LoVo (cell line): ENCODE measurements at places on chromosomes 6 and 20.

DNA sequence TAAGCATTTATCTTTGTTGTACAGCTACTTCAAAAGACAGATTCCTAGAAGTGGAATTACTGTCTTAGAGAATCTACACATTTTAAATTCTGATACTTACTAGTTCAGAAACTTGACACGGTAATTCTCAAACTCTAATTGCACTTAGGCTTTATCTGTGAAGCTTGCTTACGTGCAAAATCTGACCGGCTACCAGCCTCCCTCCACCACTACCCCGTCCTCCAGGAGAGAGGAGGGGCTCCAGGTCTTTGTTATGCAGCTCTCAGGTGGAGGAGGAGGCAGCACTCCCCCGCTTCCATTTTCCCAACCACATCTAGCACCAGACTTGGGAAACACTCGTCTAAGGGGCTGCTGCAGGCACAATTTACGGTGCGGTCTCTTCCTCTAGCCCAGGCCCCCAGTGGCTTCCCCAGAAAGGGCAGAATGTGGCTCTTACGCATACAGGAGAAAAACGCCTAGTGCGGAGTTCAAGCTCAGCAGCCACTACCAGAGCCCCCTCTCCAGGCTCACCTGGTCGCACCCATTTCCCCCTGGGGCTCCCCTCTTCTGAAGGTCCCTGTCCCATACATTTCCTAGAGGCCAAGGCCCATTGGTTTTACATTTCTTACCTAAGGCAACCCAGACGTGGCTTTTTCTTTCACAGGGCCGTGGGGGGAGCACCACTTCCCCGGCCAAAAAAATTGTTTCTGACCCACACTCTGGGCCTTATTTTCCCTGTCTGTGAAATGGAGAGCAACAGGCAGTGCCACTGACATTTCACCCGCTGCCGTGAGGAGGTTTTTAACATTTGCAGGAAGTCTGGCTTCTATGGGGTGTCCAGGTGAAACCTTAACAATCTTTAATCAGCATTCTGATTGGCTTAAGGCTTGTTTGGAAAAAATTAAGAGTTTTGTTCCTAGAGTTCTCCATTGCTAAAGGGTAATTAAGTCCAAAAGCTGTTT, 1.6 kb upstream of the TGIF2 start:
- DNase-seq, result no peak

DNA sequence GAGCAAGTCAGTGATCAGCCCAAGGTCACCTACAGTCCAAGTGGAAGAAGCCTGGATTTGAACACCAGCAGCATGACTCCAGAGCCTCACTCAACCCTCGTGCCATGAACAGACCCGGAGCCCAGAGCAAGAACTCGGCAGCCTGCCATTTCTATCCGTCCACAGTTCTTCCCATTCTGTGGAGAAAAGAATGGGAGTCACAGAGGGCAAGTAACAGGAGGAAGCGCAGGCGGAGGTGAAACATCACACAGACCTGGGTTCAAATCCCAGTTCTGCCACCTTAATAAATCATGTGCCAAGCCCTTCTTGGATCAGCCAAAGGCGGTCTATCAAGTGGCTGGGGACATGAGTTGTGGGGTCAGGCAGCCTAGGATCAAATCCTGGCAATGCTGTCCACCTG, 4.3 kb downstream of the PREX1 start:
- DNase-seq, result no peak

DNA sequence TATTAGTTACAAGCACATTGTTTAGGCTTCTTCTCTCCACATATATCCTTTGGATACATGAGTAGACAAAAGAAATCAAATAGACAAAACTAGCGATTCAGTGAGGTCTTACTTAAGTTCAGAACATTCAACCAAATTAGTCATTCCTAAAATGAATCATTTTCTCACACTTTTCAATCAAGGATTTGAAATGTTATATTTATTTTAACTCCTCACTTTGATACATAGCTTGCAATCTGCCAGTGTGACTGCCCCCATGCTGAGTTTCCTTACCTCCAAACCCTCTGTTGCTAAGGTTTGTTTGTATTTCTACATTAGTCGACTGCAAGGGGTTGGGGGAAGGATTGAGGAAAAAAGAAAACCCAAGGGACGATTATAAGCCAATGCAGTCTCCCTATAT, 3.5 kb upstream of the MOXD1 start:
- DNase-seq, result no peak

GRCh38 chr6:155011809-155012291, 16.7 kb downstream of the TIAM2 start:
- DNase-seq, result no peak

- peak; percentile 44 for DNase-seq
Observed at GRCh38 chr6:111614833-111615582, 9.3 kb upstream of the TRAF3IP2 start.

- DNase-seq, result no peak
Observed at GRCh38 chr6:169989594-169989993, 238.2 kb downstream of the ERMARD start.

GRCh38 chr6:112058243-112059032, 4.5 kb downstream of the CCN6 start:
- DNase-seq, result no peak

- DNase-seq, result no peak
Observed at GRCh38 chr6:156842598-156843250, 65.5 kb downstream of the ARID1B start.

DNA sequence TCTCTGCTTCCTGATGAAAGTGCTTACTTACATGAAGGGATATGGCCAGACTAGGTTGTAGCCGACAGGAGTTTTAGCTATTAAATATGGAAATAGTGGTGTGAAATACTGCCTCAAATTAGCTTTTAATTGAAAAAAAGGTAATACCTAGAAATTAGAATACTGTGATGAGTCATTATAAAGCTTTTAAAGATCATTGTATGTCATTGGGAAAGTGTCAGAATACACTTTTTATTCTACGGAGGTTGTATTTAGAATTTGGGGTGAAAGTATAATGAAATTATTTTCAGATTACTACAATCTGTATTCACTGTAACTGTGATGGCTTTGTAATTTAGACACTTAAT, 2.2 kb downstream of the LOC128125822 start:
- DNase-seq, result no peak

GRCh38 chr6:28081486-28081751, 1.1 kb downstream of the ZNF165 start:
- DNase-seq, result no peak

DNA sequence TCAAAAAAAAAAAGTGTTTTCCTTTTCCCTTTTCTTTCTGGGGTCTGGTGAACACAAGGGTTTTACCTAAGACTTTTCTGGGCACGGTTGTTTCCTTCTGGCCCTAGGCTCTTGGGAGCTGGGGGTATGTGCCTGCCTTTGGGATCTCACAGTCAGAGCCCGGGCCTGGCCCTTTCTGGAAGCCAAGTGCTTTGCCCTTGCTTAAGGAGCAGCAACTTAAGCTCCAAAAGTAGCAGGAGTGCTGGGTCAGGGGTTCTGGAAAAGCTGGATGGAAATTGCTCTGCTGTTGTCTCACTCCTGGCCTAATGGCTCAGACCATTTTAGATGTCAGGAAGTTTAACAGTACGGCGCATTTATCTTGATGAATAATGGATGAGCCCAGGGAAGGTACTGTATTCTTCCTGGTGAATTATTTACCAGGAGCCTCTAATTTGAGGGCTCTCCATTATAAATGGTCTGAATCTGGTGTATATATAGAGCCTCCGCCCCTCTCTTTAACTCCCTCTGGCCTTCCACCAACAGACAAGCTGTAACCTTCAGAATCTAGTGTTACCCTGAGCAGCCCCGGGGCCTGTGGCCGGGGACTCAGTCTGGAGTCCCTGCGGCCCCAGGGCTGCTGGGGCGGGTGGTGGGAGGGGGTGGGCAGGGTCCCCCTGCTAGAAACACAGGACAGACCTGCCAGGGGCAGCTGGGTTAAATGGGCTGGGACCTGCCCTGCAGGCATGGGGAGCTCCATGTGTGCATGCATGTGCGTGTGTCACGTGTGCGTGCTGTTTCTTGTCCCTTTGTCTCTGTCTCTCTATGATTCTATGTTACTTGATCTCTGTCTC, 37.5 kb downstream of the PTK7 start:
- DNase-seq, result no peak

GRCh38 chr6:5093231-5094015, 8.3 kb downstream of the PPP1R3G start:
- DNase-seq, result no peak

DNA sequence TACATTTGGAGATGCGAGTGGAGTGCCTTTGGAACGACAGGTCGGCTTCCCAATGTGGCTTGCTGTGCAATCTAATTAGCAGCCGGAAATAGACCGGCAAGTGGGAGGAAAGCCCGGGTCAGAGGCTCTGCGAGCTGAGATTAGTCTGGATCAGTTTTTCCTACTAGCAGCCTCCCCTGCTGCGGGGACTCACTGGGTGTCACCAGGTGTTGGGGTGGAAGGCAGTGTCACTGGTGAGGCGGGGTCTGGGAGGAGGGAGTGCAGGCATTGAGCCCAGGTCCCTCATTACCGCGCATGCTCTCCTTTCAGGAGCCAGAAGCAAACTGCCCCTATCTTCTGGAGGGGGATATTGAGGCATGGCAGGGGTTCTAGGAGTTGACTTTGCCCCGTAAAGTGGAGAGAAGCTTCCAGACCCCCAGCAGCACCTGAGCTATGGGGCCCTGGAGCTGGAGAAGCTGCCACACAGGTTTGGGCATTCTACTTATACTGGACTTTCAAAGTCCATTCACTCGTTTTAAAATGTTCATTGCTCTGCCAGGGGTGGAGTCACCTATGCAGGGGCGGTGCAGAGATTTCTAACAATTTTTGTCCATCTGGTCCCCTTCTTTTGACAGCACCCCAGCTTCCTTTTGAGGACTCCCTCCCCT, 11.0 kb downstream of the SULF2 start:
- no peak for DNase-seq

DNA sequence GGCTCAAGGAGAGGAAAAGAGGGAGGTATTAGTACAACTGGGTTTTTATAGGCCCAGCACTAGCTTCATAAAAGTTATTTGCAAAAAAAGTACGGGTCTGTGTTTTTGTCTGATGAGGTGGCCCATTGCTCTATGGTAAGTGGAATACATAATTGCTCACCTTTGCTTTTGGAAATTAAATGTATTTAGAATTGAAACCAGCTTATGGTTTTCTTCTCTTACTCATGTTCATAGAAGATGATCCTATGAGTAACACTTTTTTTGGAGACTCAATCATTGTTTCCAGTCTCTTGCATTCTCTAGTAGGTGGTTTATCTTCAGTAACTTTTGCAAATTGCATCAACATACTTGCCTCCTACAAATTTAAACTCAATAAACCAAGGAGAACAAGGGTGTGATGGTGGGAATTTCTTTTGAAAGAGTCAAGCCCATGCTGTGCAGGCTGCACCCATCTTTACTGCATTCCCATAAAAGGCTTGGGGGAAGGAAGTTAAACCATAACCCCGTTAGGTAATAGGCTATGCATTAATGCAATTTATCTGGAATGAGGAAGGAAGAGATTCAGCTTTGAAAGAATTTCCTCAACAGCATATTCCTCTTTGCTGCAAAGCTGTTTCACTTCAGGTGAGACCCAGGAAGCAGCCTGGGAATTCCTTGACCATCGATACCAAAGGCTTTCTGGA, 48.5 kb upstream of the EDN1 start:
- DNase-seq, result peak; percentile 75

- no peak for DNase-seq
Observed at GRCh38 chr6:62445521-62445920, 159.5 kb upstream of the KHDRBS2 start.

DNA sequence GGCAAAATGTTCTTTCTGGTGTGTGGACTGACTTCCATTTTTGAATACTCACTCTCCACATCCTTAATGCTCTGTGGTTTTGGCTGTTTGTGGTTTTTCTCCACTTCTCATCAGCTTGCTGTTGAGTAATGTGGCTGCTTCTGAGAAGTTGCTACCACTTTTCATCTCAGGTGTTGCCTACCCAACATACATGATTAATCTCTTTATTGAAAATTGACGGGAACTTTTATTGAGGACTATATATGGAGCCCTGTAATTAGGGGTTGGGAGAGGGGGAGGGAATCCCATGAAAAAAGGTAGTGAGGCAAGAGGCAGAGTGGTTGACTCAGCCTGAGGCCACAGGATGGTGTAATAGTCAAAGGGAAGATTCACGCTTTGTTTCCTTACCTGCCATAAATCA, 17.6 kb downstream of the IL22RA2 start:
- DNase-seq, result no peak

- DNase-seq, result no peak
Observed at GRCh38 chr20:23541330-23541729, 27.0 kb downstream of the CST9L start.

DNA sequence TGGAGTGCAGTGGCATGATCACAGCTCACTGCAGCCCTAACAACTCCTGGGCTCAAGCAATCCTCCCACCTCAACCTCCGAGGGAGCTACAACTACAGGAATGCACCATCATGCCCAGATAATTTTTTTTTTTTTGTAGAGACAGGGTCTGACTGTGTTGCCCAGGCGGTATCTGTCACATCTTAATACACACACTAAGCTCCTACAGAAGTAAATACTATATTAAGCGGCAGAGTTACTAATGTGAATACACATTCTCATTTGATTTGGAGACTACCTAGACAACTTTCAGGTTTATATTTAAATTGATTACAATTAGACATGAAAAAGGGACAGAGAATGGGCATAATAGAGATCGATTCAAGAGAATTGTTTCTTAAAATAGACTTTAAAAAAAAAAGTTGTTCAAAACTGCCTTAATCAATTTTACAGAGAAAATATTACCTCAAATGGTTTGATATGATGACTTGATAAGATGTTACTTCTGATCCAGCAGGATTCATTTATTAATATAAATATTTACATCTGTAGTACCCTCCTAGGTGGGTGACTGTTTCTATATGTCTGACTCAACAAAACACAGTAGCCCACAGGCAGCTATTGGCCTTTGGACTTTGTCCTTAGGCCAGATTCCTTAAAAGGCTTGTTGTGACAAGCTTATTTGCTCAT, 7.1 kb upstream of the LOC128125822 start:
- peak; percentile 72 for DNase-seq

DNA sequence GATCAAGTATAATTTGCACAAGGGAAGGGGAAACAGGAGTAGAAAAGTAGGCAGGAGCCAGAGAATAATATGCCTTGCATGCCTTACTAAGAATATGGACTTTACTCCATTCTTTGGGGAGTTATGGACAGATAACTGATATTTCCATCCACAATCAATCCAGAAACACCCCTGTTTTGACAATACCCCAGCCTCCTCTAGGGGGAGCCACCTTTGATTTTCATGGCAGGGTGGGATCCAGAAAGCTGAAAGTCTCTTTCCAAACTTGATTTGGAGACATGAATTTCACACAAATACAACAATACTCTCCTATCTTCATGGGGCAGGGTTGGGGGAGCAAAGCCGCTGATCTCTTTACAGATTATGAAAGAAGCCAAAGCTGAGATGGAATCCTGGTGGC, 404.1 kb downstream of the FOXA2 start:
- no peak for DNase-seq

DNA sequence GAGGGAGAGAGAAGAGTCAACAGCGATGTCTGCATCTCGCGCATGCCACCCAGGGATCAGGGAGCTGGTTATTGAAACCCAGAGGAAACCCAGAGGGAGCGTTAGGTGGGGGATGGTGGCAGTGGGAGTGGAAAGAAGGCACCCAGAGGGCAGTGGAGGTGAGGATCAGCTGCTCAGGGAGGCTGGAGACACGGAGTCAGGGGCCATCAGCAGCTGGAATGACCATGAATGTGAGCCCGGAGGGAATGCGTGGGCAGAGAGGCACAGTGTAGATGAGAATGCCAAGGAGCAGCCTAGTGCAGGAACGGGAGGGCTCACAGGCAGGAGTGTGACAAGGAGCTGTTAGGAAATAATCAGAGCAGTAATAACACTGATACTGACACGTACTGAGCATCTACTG, 36.2 kb downstream of the RSPO4 start:
- DNase-seq, result no peak
